Suppressor macrophage (primary cell): ENCODE measurements at places on chromosomes 1 and 21.

- no peak for DNase-seq
These were observed 42.1 kb downstream of the NOS1AP start for GRCh38 chr1:162111572-162111971.

DNA sequence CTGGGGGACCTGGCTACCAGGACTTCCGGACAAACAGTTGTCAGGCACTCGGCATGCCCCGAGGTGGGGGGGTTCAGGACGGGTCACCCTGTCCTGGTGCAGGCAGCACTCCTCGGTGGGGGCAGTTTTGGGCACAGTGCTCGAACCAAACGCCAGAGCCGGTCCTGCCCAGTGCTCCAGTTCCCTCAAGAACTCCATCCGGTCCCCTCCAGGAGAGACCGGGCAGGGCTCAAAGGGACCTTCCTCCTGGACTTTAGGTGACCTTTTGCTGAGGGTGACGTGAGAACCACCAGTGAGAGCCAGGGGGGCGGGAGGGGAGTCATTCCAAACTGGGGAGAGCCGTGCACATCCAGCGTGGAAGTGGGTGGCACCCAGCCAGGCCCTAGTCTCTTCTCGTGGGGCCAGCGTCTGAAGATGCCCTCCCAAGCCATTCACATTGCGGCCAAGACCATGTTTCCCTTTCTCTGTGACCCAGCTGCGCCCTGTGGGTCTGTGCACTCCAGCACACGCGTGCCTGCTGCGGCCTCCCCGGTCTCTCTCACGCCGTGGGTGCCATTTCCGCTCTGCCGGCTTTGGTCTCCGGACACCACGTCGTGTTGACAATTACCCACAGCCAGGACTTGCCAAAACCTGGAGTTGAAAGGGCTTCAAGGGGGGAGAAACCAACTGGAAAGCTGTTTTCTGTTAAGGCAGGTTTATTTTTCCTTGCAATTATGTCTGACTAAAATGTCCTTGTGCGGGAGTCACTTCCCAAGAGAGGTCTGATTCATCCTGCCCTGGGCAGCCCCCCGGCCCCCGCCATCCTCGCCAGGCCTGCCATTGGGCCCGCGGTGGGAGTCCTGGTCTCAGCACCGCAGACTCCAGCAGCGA lies 178.8 kb upstream of the ARHGEF16 start:
- no peak for DNase-seq

- DNase-seq: no peak
These were observed 235.3 kb upstream of the DMRTA2 start for GRCh38 chr1:50658459-50659076.

GRCh38 chr1:233240829-233241682 lies 54.5 kb downstream of the PCNX2 start:
- DNase-seq: peak; percentile 83

GRCh38 chr1:162566870-162567269 lies 5.3 kb downstream of the UAP1 start:
- no peak for DNase-seq

DNA sequence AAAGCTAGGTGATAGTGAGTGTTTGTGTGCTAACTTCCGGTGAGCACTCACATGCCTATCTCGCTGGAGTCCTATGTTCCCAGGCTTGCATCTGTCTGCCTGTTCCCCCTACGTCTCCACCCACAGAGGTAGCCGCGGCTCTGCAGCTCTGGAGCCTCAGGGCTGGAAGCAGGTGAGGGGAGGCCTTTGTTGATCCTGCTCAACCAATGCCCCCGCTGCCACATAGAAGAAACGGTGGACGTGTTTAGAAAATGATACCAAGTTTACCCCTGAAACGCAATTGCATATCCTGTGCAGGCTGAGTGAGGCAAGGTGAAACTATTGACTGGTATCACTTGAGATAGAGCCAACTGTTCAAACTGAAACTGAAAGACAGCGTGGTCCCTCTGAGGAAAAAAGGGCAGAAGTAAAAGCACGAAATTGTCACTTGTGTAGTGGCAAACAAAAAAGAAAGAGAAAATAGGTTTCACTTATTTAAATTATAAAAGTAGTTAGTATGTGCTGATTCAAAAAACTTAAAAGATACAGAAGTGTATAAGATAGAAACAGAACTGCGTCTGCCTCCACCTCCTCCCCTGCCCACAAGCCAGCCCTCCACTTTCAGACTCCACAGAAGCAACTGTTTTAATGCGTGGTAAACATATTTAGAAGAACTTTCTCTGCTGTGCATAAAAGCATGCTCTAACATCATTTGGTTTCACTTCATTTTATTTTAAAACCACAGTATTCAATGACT lies 38.6 kb upstream of the ETS2 start:
- peak; percentile 33 for DNase-seq

DNA sequence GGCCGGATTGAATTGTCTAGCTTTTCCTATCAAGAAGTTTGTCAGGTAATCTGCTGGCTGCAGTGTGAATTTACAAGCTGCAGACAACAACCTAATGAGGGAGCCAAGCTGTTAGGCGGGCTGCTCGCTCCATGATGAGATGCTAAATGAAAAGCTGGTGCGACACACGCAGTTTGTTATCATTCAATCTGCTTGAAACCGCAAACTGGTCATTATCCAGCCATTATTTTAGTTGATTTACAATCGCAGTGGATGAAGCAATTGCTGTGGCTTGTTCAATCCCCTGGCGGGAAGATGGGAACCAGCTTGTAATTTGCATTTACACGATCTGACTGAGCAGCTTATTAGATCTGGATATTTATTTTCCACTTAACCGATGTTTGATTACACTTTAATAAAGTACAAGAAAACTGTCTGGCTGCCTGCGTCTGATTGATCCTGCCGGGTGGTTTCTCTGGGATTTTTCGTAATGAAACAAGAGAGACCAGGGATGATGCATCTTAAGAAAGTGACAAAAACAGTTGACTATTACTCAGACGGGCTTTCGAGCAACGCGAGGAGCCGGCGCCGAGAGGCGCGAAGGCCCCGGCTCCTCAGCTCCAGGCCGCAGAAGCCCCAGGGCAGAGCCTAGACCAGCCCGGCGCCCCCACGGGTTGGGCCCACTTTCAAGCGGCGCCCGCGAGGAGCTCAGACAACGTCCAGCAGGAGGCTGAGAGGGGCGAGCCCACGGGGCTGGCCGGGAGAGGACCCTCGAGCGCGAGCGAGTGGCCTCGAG lies 118.0 kb upstream of the BARHL2 start:
- DNase-seq: no peak

- DNase-seq: no peak
These were observed at the start of gene KCNE2 for GRCh38 chr21:34363733-34364132. KCNE2 (plus strand) TSS chr21:34364006; CDS start chr21:34370479, 6,473 bp downstream.

DNA sequence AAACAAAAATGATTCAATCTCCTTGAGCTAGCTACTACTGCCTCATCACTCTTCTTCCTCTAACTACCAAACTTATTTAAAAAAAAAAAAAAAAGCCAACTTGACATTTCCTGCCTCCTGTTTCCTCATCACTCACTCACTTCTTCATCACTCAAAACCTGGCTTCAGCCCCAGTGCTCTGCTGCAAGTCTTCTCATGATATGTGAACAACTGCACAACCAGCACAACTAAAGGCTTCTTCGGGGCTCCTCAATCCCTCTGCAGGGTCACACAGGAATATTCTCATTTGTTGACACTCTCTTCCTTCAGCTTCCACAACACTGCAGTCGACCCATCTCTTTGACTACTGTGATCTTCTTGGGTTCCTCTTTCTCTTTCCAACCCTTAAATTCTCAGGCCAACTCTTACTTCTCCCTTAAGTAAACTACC lies 7.6 kb downstream of the MTF1 start:
- DNase-seq: peak; percentile 65

DNA sequence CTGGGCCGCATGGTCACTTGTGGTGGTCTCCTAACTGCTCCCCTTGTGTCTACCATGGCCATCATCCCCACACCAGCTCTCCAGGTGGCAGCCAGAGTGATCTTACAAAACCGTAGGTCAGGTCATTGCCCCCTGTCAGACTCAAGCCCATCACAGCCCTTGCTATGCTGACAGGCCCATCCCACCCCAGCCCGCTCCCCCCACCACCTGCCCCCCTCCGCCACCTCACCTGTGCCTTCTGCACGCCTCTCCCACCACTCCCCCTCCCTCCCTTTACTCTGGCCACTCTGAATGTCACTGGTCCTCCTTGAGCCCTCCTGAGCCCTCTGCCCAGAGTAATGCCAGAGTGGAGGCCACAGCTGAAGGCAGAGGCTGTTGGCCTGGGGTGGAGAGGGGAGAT lies 28.5 kb downstream of the TEX35 start:
- no peak for DNase-seq

GRCh38 chr1:226736908-226737818 lies 1.9 kb downstream of the ITPKB start:
- peak; percentile 62 for DNase-seq

DNA sequence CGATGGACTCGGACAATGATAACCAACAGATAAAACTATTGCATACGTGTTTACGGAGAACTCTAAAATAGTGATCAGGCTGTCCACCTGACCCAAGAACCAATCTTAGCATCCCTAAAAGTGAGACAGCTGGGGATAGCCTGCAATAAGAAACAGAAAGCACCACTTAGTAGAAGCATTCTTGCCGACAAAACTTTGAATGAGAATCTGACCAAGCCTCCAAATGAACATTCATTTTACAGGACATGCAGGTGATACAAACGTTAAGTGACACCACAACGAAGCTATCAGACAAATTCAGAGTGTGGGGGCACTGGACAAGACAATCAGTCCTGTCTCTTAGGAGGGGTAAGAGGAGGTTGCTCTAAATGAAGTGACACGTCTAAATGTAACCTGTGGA lies 1.2 kb downstream of the PSMG1 start:
- DNase-seq: no peak

- DNase-seq: no peak
These were observed 34.3 kb upstream of the CREG1 start for GRCh38 chr1:167587872-167588271.

DNA sequence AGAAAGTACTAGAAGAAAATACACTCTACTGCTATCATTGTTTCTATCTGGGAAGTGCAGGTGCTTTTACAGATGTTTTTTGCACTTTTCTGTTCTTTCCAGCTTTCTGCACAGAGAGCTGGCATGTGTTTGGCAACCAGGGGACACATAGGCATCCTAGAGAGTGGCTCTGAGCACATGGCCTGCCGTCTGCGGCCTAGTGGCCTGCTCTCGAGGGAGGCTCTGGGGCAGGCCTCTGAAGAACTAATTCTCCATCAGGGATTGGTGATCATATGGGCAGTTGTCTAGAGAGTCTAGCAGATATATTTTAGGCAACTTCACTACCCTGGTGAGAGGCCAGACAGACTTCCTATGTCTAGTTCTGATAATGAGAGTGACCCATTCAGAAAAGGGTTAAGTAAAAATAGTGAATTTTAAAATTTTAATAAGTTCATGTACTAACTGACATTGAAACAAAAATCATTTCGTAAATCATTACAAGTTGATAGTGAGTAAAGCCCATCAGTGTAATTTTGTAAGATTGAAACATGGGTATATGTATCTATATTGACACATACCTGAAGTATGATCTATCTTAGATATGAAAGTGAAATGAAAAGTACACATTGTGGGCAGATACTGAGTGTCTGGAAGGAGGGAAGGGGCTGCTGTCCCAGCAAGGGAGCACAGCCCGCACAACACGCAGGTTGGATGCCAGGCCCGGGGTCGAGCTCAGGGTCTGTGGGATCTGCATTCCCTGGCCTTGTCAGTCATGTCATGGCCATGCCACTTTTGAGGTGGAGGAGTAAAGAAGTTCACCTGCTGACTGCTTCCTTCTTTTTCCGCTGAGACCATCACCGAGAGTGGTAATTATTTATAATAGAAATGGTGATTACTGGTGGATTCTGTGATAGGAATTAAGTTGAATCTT lies 79.8 kb downstream of the PCBP3 start:
- no peak for DNase-seq

DNA sequence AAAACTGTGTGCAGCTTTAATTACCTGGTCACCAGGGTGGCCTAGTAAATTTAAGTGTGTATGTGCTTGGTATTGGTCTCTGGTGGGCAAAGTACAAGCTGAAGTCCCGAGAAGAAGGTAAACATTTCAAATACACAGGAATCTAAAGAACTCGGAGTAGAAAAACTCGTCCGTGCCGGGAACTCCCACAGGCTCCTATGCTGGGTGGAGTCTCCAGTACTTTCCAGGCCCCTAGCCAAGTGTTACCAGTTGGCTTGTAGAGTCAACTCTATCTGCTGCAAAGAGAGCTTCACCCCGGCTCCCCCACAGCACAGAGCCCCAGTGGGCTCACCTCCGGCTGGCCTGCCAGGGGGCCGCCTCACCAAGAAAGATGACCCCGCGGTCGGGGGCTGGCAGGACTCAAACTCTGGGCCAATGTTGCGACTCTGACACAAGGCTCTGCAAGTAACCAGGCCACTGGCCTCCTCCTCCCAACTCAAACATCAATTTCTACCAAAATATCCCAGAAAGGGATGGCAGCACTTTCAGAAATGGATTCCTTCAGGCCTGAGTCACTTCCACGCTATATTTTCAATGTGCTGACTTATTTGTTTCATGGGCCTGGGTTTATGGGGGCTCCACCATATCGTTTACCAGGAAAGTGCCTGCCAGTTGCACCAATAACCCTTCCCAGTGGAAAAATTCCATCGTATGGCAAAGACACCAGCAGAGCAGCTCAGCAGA lies 73.9 kb downstream of the SLC66A1 start:
- DNase-seq: no peak

GRCh38 chr1:212587016-212587887 lies 21.3 kb upstream of the ATF3 start:
- DNase-seq: peak; percentile 93

- DNase-seq: peak; percentile 80
These were observed 138.6 kb upstream of the CAMK1G start for GRCh38 chr1:209444961-209445360.

DNA sequence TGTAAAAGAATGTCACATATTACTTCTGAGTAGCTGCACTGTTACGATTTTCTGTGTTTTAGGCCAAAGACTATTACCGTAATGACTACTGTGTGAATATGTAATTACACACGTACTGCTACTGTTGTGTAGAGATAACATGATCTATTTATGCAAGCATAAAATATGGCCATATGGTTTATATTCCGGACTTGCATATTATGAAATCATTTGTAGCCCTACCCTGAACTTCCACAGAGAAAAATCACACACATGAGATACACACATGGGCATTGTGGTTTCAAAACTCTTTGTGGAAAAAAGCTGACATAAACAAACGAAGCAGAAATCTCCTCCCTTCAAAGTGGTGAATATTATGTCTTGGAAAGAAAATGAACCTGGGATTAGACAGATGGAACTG lies 373.0 kb upstream of the ADAMTS5 start:
- no peak for DNase-seq

GRCh38 chr1:186611156-186611555 lies 69.1 kb downstream of the PTGS2 start:
- DNase-seq: no peak

DNA sequence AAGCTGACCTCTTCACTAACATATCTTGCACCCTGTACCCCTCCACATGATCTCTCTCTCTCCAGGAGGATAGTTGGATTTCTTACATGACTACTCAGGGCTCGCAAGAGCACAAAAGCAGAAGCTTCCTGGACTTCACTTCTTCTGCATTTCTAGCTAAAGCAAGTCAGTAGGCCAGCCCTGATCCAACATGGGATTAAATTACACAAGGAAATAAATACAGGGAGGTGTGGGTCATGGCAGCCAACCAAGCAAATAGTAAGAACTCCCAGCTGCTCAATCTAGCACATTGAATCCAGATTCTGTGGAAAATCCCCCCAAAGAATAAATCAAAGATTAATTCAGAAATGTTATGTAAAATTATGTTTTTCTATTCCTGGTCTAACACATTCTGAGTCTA lies 33.3 kb downstream of the KLHDC7A start:
- DNase-seq: no peak
